ENCODE measurements at places on chromosomes 5 and 9. TPM values are rescaled to one million over a fixed set of nuclear protein-coding genes. Genes with fewer than 3 reads are reported as not detected.
A peak's percentile ranks its signal among the peaks of the same experiment; 100 is the strongest.

The REEP5 gene
- polyA plus RNA-seq: 61.1 TPM

The ANKRD33B gene
- 1.5 TPM for polyA plus RNA-seq

The RASGRF2 gene
- polyA plus RNA-seq: 1.8 TPM

The CAMK2A gene
- polyA plus RNA-seq: 0.75 TPM

The NTNG2 gene
- 0.40 TPM for polyA plus RNA-seq

The CCL19 gene
- 0.38 TPM for polyA plus RNA-seq

GRCh38 chr9:98280574-98280973, 25.1 kb upstream of the TBC1D2 start:
- no peak for DNase-seq

- DNase-seq: no peak
These were observed 3.2 kb upstream of the ADRA1B start for GRCh38 chr5:159913048-159913447.

DNA sequence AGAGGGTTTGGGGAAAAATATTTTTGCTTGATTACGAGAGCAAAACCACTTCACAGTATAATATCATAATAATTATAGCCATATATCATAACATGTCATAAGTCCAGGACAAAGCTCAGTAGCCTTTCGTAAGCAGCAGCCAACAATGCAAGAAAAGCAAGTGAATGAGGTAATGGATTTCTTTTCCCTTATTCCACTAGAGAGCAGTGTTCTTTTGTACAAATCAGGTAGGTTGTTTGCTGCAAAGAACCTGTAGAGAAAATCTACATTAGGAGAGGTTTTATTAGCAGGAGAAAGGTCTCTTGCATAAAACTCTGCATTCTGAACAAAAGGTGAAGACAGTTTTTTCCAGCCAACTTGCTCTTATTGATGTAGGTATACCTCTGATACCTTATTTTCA, 1033.4 kb downstream of the TLE4 start:
- peak; percentile 21 for DNase-seq

GRCh38 chr5:78287833-78288232, 6.7 kb downstream of the AP3B1 start:
- DNase-seq: no peak

DNA sequence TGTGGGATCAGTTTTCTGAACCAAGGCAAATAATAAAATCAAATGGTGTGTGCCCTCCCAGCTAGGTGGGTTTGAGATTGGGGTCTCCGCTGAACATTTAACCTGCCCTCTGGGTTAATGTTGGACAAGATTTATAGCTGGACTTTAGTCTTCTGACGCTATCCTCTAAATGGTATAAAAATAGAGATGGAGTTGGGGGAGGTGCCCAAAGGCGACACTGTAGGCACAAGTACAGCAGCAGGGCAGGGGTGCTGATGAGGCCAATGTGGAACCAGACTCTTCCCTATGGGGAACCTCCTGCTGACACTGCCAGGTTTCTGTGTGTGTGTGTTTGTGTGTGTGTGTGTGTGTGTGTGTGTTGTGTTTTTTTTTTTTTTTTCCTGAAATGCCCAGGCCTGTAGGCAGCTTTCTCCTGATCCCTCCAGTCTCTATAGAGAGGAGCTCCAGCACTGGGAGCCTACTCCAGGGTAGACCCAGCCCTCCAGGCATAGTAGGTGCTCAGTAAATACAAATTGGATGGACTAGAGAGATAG, 37.9 kb downstream of the PCDH1 start:
- DNase-seq: no peak

- DNase-seq: no peak
These were observed 119.9 kb downstream of the FRMD3 start for GRCh38 chr9:83418283-83418682.

DNA sequence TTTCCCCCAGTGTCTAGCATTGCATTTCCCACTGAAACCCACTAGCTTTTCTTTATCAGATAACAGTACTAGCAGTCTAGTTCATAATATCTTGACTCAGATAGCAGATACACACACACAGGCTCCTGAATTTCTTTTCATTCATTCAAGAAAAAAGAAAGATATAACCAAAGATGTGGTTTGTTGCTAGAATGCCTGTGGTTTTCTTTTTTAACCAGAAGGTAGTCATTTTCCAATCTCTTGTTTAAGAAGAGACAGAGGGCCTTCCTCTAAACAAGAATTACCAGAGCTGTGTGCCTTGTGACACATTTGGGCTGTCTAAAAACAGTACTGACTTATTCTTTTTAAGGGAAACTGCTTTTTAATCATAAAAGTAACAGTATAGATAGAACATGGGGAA, 167.3 kb downstream of the PJA2 start:
- no peak for DNase-seq

DNA sequence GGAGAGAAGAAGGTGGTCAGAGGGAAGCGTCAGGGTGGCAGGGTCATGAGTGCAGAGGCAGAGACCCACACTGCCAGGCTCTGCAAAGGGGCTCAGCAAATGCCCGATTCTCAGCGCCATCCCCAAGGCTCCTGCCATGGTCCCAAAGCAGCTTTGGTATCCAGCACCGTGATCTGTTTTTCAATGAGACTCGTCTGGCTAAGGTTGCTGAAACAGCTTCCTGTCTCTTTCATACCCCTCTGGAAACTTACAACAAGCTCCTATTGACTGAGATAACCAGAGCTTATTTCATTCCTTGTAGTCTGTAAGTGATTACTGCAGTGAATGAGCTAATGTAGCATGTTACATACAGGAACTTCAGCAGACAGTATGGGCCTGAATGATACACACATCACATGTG, 568.6 kb upstream of the DAP start:
- DNase-seq: no peak

DNA sequence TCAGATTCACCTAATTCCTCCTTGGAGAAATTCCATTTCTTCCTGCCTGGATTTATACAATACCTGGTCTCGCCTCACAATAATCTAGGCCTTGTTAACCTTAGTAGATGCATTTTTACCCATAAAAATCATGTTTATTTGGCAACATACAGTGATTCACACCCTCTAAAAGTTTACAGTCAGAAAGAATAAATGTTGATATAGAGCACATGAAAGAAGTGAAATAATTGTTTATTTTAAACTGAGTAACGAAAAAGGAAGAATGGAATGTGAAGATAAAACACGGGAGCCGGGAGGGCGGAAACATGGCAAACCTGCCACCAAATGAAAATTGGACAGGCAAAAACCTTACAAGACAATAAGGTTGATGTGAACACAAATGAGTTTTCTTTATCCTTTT, 28.9 kb upstream of the KCNN2 start:
- DNase-seq: no peak

DNA sequence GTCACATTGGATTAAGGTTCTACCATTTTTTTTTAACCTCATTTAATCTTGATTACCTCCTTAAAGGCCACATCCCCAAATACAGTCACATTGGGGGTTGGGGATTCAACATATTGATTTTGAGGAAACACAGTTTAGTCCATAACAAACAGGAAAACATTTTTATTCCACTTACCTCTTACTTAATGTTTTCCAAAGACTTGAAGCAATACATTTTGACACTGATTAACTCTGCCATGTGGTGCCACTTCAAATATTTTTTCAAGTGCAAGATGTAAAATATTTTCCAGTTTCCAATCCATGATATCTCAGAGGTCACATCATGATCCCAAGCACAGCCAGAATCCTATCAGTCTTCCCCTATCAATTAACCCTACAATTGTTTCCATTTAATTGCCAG, 548.0 kb downstream of the CSNK1G3 start:
- no peak for DNase-seq

DNA sequence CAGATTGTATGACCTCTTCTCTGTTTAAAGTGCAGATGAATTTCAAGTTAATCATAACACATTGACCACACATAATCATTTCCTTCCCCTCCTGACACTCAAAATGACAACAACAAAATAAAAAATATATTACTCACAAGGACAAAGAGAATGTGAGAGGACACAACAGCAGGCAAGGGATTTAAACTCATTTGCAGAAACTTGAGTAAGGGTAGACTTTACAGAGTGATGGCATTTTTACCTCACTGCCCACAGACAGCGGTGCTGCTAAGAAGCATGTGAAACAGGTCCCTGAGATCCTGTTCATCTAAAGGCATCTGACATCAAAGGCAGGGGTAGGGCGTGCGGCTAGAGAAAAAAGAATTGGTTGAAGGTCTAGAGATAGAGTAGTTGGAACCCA, 99.0 kb downstream of the TRIM36 start:
- no peak for DNase-seq

GRCh38 chr9:126720661-126721563, 83.9 kb upstream of the ZBTB43 start:
- no peak for DNase-seq

DNA sequence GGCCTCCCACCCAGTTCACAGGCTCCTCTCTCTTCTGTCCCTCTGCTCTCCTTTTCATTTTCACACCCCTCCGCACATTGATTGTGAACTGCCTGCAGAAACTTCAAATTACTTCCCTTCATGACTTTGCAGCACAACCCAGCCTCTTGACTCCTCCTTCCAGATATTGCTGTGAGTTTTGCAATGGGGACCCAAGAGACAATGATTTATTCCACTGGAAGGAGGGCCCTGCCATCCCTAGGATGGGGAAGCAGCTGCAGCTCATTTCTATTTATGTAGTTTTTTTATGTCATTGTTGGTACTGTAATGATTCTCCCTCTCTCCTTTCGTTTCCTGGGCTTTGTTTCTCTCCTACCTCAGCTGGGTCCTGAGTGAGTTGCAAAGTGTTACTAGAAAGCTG, 364.9 kb downstream of the ICE1 start:
- no peak for DNase-seq

DNA sequence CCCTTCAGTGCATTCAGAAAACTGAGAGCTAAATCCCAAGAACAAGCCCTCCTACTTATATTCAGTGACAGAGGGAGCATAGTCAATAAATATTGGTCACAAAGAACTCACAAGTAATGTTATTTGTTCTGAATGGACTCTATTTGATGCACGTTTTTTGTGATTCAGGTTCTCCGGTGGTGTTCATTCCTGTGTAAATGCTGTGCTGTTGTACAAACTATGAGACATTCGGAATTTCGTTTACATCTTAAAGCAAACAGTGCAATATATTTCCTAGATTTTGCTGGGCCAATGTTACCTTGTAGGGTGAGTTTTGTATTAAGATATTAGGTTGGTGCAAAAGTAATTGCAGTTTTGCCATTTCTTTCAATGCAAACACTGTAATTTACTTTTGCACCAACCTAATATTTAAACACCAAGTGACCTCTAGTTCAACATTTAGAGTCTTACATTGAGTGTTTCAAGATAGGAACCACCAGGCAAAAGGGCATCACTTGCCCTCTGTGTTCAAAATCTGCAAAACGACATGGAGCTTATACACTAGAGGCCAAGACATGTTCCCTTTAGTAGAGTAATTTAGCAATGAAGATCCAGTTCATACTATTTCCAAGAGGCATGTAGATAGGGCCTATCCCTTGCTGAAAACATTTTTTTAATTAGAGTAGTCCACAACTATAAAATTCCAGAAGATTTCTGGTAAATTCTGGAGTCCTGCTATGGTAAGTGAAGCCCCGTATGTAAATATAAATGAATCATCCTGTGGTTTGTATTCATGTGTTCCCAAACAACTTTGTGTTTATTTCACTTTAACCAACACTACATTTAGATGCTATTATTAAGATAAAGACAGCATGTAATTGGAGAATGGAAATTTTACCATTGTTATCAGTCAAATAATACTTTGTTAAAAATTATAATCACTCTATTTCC, 444.0 kb upstream of the PTGER4 start:
- DNase-seq: no peak

GRCh38 chr5:163916861-163917260, 411.4 kb downstream of the MAT2B start:
- DNase-seq: no peak

GRCh38 chr5:63154476-63155309, 576.1 kb downstream of the LRRC70 start:
- no peak for DNase-seq

DNA sequence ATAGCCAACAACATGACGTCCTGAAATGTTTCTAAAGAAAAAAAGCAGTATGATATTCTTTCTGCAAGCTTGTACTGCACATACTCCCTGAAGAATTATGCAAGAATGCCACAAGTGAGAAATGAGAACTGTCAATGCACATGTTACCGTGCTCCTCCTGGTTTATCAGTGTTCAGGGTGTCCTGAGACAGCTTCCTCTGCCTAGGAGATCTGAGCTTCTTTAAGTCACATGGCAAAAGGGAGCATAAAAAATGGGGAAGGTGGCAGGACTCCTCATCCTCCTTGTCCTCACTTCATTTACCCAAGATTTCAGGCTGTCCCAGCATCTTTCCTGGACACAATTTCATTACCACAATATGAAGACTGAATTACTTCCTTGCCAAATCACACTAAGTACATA, 238.2 kb downstream of the GLIS3 start:
- no peak for DNase-seq

GRCh38 chr9:126724226-126724625, 80.6 kb upstream of the ZBTB43 start:
- DNase-seq: no peak

DNA sequence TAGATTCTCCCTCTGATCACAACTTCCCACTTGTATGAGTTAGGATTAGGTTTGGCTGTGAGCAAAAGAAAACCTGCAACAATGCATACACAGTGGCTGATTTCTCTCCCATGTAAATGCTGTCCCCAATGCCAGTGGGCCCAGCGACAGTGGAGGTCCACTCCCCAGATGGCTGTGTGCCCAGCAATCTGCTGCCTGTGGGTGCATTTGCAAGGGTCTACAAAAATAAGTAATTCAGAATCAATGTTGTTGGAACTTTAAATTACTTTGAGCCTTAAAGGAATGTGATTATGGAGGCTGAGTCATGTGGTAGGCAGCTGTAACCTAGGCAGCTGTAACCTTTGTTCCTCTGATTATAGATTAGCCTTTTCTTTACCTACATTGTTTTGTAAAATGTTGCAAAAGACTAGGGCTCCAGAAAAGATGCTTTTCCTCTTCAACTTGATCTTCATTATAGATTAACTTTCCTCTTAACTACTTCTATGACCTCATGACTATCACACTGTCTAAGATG, 14.2 kb upstream of the MXD3 start:
- DNase-seq: no peak

GRCh38 chr5:69268899-69269298, 34.2 kb downstream of the CDK7 start:
- no peak for DNase-seq

DNA sequence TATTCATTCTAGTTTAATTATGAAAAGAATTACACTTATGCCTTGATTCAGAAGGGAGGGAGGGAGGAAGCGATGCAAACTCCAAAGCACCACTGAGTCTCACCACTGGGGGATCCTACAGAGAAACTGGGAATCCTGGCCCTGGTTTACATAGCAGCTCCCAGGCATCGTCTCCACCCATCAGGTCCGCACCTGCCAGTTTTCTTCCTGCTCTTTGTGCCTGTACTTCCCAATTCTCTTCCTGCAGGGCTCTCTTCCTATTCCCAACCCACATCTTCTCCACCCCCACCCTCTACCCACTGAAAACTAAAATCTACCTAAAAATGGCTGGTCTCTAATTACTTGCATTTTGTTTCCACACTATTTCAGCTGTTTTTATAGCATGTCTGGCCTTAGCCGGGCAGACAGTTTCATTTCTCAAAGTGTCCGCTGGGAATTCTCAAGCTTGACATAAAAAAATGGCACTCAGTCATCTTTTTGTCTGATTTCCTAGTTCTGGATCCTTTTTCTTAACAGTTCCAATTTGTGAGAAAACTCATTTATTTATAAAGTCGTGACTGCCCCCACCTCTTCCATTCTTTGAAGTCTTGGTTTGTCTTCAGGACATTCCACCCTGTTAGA, 1.6 kb upstream of the TNIP1 start:
- no peak for DNase-seq
